RWPE1 (cell line): ENCODE measurements at places on chromosomes 12 and 14.
A peak's percentile ranks its signal among the peaks of the same experiment; 100 is the strongest.

DNA sequence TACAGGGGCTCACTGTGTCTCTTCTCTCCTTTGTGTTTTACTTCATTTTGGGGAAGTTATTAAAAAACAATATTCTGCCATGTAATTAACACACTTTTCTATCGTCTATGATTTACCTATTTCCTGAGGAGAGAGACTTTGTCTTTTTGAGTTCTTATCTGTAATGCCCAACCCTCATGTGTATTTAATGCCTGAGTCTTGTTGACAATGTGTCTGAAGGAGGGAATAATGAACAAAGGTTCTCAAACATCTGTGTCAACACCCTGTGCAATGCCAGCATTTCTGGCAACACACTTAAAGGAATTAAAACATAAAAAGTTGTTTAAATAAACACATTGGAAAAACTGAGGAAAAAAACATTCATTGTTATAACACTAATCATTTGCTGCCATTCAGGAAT lies 147.1 kb downstream of the SLC15A5 start:
- no peak for DNase-seq

DNA sequence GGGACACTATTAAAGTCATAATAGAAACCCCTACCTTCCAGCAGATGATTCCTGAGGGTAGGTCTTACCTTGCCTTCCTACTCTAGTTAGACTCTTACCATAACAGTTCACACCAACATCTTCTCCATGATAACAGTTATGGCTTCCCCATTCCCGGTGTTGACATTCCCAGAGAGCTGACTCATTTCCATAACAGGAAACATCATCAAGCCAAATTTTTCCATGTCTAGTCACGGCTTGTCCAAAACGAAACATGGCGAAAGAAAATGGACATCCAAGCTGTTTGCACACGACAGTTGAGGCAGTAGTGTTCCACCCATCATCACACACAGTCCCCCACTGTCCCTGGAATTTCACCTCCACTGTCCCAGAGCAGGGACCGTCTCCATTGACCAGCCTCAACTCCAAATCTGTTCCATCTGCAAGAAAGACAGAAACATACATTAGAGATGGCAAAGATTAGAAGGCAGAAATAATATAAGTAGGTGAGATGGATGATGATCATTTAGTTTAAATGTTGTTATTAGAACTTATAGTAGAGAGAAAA lies 10.6 kb downstream of the CD163L1 start:
- DNase-seq = peak; percentile 57

GRCh38 chr12:65941388-65941787 lies 117.1 kb downstream of the HMGA2 start:
- DNase-seq = peak; percentile 37

DNA sequence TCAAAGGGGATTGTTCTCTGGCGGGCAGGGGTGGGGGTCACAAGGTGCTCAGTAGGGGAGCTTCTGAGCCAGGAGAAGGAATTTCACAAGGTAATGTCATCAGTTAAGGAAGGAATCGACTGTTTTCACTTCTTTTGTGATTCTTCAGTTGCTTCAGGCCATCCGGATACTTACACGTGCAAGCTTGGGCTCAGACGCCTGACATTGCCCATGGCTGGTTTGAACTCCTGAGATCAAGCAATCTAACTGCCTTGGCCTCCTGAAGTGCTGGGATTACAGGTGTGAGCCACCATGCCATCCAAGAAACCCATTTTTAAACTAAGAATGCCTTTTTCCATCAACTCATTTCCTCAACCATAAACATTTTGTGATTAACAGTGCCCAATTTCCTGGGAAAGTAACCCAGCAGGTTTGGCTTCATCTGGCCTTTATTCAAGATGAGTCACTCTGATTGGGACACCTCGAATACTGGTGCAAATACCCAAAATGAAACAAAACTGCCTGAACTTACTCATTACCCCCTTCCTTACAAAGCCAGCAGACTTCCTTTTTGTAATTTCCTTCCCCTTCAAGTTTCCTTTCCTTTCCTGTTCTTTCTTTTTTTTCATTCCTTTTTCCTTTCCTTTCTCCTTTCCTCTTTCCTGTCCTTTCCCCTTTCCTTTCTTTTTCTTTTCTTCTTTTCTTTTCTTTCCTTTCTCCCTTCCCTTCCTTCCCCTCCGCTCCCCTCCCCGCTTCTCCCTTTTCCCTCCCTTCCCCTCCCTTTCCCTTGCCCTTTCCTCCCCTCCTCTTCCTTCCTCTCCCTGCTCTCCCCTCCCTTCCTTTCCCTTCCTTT lies 10.2 kb upstream of the RNASE10 start:
- peak; percentile 55 for DNase-seq

GRCh38 chr12:38484821-38485449 lies 168.4 kb downstream of the ALG10B start:
- no peak for DNase-seq

DNA sequence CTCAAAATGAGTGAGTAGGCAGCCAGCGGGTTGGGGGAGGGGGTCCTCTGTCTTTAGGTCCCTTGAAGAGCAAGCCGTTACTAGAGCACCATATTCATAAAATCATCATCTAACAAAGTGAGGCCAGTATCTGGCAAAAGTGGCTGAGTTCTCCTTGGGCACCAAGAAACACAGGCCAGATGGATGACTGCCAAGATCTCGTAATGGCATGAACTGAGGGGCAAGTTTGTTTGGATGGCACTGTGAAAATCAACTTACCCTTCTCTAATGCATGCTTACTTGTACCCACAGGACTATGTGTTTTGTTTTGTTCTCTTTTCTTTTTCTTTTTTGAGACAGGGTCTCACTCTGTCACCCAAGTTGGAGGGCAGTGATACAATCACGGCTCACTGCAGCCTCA lies 41.6 kb downstream of the GNPTAB start:
- no peak for DNase-seq

DNA sequence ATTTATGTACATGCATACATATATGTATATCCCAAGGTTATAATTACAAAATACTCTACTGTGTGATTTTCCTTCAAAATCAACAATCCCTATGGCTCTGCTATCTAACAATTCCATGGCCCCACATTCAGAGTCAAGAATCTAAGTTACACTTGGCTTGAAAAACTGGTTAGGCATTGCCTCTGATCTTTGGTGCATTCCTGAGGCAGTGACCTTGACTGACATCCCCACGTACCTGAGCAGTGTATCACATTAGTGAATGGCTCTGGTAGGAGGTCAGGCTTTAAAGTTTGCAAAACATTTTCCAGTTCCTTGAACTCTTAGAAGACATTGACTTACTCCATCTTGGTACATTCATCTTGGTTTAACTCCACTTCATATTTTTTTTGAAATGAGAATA lies 8.5 kb upstream of the STON2 start:
- no peak for DNase-seq

- DNase-seq = no peak
Measured at GRCh38 chr14:68199554-68200151, 380.1 kb downstream of the RAD51B start.

GRCh38 chr14:99481745-99482099 lies 513 bp downstream of the CCNK start:
- peak; percentile 27 for DNase-seq

- no peak for DNase-seq
Measured at GRCh38 chr14:99522457-99522891, 41.3 kb downstream of the CCNK start.

DNA sequence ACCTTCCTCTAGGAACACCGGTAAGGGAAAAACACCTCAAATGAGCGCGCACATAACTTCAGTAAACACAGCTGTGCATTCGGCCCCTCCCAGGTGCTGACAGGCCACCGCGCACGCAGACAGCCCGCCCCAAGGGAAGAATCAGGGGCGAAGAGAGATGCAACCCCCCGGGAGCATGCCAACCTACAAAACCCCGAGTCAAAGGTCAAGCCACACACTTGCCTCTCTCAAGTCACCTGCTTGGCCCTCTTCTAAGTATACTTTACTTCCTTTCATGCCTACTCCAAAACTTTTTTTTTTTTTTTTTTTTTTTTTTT lies 2.3 kb upstream of the CYP46A1 start:
- DNase-seq = no peak

DNA sequence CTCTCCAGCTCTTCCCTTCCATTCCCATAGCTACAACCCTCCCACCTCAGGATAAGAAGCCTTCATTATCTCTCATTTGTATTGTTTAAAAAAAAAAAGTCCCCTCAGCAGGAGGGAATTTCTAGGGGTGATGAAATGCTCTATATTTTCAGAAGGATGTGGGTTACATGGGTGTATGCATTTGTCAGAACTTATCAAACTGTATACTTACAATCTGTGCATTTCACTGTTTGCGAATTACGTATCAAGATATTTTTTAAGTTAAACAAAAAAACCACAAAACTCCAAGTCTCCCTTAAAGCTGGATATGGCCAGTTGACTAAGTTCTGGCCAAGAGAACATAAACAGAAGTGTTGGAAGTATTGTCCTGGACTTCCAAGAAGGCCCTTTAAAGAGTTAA lies 2.0 kb upstream of the FKBP11 start:
- DNase-seq = no peak

DNA sequence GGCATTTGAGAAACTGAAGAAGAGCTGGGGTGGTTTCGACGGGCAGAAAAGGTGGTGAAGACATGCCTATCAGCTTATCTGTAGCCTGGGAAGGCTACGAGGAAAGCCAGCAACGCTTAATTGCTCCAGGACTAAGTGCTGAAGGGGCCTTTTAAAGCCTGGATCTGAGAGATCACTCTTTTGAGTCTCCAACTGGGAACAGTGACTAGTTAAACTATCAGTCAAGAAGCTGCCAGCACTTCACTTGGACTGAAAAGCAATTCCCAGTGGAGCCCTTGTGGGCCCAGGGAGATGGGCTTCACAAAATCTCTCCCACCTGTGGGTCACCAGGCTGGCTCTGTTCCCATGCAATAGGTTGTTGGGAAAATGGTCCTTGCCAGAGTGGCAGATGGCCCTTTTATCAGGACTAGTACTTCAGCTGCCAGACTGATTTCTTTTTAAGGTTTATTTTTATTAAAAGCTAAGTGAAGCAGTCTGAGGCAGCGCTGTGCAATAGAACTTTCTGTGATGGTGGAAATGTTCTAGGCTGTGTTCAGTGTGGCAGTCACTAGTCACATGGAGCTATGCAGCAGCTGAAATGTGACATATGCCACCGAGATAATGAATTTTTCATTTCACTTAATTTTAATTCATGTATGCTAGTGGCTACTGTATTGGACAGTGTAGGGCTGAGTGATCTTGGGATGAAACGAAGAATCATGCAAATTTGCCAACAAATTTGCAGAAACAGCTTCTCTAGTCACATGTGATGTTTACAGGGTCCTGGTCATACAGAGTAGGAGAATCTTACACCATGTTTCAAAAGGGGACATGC lies 276.8 kb downstream of the PCNX1 start:
- no peak for DNase-seq

GRCh38 chr12:100716945-100717732 lies 77.4 kb upstream of the ANO4 start:
- DNase-seq = peak; percentile 36

DNA sequence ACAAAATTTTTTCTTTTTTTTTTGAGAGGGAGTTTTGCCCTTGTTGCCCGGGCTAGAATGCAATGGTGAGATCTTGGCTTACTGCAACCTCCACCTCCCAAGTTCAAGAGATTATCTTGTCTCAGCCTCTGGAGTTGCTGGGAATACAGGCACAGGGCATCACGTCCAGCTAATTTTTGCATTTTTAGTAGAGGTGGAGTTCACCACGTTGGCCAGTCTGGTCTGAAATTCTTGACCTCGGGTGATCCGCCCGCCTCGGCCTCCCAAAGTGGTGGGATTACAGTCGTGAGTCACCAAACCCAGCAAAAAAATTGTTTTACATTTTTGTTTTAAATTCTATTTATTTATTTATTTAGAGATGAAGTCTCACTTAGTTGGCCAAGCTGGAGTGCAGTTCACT lies 4.7 kb upstream of the SLC2A14 start:
- no peak for DNase-seq

DNA sequence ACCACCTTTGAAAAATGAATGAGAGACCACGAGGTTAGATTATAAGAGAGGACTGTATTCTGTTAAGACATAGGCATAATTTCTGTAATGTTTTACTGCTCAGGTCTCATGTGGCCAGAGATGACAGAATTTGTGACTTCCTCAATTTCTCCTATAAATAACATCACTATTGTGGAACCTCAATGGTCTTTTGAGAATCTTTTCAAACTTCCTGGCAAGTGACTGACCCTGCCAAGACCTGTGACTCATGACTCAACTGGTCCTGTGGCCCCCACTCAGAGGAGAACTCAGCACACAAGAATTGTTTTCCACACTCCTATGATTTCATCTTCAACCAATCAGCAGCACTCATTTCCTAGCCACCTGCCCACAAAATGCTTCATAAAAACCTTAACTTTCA lies 508.2 kb upstream of the ATP2B1 start:
- no peak for DNase-seq

- DNase-seq = no peak
Measured at GRCh38 chr12:123491481-123491880, 33.5 kb downstream of the SNRNP35 start.

- no peak for DNase-seq
Measured at GRCh38 chr14:95132760-95133159, 24.6 kb downstream of the DICER1 start.

- no peak for DNase-seq
Measured at GRCh38 chr14:105456736-105457617, 17.6 kb upstream of the CRIP2 start.

- no peak for DNase-seq
Measured at GRCh38 chr12:103269946-103270345, 225.8 kb downstream of the C12orf42 start.

DNA sequence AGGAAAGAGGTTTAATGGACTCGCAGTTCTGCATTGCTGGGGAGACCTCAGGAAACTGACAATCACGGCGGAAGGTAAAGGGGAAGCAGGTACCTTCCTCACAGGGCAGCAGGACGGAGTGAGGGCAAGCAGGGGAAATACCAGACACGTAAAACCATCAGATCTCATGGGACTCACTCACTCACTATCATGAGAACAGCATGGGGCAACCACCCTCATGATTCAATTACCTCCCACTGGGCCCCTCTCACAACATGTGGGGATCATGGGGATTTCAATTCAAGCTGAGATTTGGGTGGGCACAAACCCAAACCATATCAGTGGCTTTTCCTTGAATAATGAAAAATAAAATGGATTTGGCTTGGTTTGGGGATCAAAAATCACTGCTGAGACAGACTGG lies 380.5 kb downstream of the VRK1 start:
- no peak for DNase-seq

DNA sequence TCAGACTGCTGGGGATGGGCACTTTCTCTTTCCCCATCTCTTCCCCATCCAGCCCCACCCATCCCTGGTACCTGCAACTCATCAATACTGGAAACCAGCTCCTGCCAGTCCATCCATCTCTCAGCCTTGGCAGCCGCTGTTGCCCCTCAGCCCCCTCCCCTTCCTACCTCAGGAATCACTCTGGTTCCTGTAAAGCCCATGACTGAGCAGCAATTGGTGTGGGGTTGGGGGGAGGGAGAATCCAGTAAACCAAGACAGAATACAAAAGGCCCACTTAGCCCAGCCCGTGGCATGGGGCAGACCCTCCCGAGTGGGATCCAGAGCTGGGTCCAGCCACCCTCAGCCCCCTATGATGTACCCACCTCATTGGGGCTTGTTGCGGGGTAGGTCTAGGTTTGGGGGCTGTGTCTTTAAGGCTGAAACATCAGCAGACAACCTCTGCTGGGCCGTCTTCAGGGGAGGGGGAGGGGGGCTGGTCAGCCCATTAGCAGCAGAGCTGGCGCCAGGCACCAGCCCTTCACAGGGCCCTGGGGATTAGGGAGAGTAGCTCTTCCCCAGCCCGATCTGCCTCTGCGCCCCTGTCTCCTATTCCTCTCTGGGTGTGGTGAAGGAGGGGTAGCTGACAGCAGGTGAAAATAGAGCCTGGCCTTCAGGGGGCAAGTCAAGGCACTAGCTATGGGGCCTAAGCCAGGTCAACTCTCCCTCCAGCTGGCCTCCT lies 702 bp upstream of the PRPH start:
- no peak for DNase-seq

GRCh38 chr12:20445687-20446086 lies 77.3 kb downstream of the PDE3A start:
- DNase-seq = no peak
